ENCODE measurements at places on chromosomes 6 and 20.

DNA sequence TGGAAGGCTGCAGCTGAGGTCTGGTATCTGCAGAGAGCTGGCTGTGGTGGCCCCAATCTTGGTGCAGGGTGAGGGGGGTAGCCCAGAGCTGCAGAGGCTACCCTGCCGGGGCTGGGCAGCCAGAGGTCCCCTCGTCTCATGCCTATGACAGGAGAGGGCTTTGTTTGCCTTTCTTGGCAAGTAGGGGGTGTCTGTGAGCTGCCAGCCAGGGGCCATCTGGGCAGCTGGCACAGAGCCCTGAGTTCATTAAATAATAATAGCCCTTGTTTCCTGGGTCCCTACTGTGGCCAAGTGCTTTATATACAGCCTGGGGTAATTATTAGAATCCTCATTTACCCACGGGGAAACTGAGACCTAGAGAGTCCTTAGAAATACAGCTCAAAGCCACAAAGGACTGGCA is 66.6 kb downstream of the EZR start:
- DNase-seq = no peak

DNA sequence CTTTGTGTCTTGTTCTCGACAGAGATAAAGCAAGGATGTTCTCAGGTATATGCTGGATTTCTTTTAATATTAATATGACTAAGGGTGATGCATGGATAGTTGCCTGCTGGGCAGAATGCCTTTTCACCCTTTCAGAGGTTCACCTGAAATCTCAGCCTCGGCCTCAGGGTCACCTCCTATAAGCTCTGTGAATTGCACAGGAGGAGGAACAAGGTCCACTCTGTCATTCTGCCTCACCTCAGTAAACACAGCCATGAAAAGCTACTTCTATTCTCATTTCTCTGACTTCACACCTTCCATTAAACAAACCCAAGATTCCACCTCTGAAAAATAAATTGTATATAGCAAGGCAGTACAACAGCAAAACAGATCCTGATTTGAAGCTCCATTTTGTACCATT is 38.1 kb upstream of the AIG1 start:
- no peak for DNase-seq

DNA sequence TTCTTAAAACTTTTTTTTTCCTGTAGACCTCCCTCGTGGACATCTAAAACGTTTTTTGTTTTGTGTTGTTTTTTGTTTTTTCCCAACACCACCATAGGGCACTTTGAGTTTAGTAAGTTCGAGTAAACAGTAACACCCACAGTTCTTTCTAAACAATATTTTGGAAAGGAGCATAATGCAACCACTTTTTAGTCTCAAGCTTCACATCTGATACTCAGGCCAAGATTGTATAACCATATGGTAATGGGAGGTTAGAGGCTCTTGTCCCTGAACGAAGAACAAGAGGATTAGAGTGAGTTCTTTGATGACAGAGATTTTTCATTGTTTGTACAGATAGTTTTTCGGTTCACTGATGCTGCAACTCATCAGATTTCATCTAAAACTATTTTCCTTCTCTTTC is 144.6 kb downstream of the MTHFD1L start:
- DNase-seq = no peak

DNA sequence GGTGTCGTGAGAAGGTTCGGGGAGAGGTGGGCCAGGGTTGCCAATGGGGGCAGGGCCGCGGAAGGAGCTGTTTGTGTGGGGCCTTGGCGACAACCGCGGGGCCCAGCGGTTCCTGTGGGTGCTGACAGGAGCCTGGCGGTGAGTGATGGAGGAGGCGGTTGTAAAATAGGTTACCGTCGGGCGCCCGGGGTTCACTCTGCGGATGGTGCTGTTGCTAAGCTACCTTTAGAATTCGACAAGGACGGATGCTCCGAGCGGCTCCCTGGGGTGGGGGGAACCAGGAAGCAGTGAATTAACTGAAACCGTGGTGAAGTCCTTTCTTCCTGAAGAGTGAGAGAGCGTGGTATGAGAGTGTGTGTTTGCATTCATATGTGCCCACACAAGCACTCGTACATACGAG is 61.7 kb downstream of the CDH22 start:
- no peak for DNase-seq

DNA sequence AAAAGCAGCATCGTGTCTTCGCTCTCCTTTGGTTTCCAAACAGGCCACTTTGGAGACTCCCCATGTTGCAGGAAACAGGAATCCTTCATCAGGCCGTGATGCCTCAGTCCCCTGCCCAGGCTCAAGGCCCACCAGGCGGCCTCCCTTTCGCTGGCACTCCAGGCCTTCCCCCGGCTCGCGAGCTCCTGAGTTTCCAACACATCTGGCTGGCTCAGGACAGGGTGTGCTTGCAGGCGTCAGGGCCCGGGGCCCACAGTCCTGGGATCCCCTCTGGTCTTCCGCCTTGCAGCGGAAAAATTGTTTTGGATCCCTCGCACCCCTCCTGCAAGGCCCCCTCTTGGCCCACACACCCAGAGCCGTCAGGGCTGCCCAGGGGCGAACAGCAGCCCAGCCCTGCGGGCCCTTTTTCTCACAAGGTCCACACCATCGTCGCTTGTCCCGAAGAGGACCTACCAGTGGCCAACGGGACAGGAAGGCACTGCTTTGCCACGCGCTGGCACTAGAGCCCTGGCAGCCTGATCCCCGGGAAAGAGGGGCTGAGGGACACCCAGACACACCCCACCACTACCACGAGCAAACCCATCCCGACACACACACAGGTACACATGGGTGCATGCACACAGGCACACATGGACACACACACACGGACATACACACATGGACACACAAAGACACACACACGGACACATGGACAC is 1930.9 kb upstream of the DEFB115 start:
- no peak for DNase-seq

DNA sequence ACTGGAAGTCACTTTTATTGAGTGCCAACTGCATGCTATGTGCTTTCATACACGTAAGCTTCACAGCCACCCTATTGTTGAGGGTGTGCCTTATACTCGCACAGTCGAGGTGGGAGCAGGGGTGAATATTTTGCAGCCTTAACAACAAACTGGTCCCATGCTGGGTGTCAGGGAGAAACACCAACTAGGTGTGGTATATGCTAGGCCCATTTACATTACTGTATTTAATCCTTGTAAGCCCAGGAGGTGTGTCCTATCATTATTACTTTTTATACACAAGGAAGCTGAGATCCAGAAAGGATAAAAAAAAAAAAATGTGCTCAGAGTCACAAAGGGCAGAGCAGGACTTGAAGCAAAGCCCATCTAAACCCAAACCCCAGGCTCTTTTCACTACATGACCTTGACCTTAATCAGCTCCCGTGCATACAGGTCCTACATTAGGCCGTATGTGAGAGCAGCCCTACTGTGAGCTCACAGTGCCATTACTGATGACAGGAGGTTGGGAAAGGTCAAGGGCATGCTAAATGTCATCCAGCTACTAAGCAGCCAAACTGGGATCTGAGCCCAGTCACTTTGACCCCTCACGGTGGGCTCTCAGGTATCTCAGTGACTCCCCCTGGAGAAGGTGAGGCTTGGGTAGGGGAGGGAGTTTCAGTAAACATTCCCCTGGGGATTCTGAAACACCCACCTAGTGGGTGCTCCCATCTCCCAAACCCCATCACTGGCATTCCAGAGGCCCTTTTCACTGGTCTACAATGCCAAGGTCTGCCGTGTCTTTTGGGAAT is 61.7 kb downstream of the BFSP1 start:
- DNase-seq = no peak

GRCh38 chr20:52817511-52817910 is 154.6 kb upstream of the TSHZ2 start:
- no peak for DNase-seq

DNA sequence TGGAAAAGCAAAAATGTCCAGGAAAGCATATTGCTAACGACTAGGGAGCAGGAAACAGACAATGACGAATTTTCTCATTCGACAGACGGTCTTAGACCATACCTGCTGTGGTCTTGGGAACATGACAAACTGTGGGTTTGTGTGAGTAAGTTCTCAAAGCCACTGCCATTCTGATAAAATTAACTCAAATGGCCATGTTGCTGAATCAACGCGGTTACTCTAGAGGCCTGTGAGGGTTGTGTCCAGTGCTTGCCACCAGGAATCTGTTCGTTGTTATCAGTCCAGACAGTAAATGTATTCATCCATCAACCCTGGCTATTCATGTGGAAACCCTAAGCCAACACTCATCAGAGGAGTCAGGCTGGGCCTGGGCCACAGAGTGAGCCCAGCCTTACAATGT is 124.3 kb downstream of the MYLK4 start:
- DNase-seq = no peak

DNA sequence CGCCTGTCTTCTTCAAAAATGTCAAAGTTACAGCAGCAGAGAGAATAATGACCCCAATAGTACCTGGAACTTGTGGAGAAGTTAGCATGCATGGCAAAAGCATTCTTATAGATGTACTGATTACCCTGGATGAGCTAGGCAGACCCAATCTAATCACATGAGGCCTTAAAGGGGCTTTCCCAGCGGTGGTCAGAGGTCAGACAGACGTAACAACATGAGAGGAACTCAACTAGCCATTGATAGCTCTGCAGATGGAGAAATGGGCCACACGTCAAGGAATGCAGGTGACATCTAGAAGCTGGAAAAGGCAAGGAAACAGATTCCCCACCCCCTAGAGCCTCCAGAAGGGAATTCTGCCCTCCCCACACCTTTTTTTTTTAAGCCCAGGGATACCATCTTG is 156.8 kb upstream of the ARID1B start:
- DNase-seq = no peak

Measured in fibroblast of the conjunctiva (primary cell).